Fibroblast of skin of back (primary cell): ENCODE measurements at places on chromosomes 4 and X.

- DNase-seq = peak; percentile 13
Observed at GRCh38 chr4:45350438-45350837, 624.1 kb upstream of the GNPDA2 start.

DNA sequence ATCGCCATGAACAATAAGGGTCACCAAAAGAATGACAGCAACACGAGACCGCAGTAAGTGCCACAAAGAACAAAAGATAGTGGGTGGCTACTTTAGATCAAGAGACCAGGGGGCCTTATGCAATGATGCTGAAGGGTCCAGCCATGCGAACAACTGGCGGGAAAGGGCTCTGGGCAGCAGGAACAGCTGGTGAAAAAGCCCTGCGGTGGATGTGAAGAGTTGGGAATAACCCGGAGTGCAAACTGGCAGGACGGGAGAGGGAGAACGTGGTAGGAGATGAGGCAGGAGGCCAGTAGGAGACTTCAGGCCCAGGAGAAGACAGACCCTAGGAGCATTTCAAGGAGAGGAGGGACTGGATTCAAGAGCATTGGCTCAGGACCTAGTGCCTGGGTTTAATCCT is 120.2 kb downstream of the AFAP1 start:
- no peak for DNase-seq

GRCh38 chr4:170001745-170002267 is 24.4 kb downstream of the MFAP3L start:
- DNase-seq = no peak

GRCh38 chr4:141464366-141464765 is 172.0 kb upstream of the IL15 start:
- DNase-seq = no peak

GRCh38 chr4:67853336-67853735 is 30.5 kb downstream of the TMPRSS11D start:
- DNase-seq = no peak

- DNase-seq = no peak
Observed at GRCh38 chr4:156596706-156597329, 374.8 kb downstream of the PDGFC start.

DNA sequence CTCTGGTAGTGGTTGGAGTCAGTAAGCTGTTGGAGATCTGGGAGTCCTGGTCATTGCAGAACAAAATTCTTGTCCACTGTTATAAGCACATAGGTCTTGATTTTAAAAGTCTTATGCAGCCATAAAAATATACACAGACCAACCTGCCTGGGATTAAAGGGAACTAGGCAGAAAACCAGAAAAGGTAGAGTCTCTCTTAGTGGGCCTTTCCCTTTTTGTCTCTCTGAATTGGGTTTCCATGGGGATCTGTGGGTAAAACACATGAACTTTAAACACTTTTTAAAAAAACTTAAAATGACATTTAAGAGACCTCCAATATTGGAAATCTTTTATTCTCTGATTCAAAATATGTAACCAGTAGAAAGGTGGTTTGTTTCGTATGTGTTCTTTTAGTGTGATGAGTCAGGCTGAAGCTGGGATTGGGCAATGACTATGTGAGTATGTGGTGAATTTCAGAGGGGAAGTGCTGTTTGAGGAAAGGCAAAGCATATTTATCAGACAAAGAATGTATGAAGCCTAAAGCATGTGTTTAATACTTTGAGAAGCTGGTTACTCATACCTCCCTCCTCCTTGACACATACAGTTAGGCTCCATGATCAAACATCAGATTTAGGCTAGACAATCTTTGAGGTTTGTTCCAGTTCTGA is 29.6 kb downstream of the SLC16A2 start:
- DNase-seq = peak; percentile 93

- peak; percentile 26 for DNase-seq
Observed at GRCh38 chr4:101345271-101345595, 2.1 kb downstream of the PPP3CA start.

DNA sequence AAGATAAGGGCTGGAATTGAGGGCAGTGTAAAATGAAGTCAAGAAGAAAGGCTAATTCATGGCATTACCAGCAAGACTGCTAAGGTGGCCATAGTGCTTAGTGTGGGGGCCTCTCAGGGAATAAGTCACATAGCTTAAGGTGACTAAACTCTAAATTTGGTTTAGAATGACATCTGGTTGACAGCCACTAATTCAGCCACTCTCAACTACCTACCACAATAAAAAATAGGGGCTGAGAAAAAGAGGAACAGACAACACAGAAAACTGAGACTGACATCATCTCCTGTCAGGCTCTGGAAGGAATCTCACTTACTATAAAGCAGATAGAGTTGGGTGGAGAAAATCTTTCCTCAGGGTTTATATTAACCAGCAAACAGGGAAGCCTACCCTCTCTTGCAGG is 96.9 kb downstream of the CHRDL1 start:
- DNase-seq = no peak

GRCh38 chr4:108814326-108814725 is 51.5 kb upstream of the ETNPPL start:
- DNase-seq = no peak

DNA sequence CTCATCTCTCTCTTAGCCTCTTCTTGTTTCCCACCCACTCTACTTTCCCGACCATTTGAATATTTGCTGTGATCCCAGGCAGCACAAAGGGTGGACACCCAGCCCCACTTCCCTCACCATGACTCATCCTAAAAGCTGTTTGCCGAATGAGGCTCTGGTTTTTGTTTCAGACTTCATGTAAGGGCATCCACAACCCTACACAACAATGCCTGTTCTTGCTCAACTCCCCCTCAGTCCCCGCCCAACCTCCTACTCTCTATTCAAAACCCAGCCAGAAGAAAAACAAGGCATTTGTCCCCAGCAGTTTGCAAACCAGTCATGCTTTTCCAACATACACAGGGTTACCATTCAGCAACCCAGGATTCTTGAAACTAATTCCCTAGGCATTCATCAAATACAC is 516.5 kb upstream of the CNKSR2 start:
- DNase-seq = peak; percentile 0

DNA sequence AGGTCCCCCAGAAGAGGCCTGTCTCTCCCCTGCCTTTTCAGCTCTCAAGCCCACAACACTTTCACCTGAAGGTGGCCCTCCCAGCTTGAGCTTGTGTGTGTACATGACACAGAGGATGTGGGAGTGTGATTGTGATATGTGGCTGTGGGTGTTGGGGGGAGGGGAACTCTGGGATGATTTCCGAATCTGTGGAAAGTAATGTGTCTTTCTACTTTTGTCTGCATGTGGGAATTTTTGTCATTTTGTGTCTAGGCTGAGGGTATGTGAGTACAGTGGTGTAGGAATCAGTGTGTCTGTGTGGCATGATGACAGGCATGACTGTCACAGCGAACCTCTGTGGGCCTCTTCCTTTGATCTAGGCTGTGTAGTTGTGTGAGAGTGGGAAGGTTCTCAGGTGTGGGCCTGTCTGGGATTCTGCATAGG is 6.4 kb downstream of the SYP start:
- DNase-seq = no peak

DNA sequence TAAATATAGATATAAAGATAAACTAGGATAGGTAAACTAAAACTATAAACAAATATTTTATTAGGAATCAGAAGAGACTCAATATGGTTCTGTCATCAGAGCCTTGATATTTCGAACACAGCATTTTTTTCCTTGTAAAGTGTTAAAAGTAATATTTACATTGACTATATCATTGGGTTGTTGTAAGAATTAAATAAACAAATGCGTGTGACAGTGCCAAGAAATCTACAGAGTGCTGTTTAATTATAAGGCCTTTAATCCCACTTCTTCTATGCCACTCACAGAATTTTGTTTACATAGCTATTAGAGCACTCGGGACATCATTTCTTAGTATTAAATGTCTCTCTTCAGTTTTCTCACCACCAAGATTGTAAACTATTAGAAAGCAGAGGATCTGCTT is 807.4 kb downstream of the FSTL5 start:
- DNase-seq = no peak

DNA sequence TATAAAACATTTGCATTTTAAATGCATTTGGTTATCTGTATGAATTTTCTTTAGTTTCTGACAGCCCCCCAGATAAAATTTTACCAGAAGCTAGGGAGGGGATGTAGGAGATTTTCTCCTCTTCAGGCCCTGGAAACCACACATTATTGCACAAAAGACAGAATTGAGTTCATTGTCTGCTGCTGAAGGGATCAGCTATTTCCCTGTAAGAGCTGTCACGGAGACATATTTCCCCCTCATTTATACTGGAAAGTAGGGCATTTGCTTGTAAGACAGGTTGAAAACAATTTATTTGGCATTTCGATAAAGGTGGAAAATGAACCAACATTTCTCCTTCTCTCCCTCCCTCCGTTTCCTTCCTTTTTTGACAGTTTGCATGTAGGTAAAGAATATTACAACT is 241.3 kb upstream of the LCORL start:
- no peak for DNase-seq

GRCh38 chr4:172813359-172813923 is 355.2 kb upstream of the GALNT7 start:
- peak; percentile 31 for DNase-seq

DNA sequence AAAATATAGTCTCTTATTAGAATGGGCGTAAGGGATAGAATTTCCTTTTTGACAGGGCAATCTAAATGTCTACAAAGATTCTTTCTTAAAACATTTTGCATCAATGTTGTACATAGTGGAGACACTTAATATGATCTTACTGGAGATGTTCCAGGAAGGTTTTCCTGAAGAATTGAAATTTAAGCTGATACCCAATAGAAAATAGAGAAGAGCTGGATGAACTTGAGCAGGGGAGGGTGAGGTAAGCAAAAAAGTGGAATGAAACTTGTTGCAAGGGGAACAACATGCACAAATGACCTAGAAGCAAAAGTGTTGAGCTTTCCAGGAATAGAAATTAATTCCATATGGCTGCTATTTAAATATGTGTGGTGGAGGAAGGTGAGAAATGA is 19.7 kb downstream of the SLAIN2 start:
- DNase-seq = no peak

DNA sequence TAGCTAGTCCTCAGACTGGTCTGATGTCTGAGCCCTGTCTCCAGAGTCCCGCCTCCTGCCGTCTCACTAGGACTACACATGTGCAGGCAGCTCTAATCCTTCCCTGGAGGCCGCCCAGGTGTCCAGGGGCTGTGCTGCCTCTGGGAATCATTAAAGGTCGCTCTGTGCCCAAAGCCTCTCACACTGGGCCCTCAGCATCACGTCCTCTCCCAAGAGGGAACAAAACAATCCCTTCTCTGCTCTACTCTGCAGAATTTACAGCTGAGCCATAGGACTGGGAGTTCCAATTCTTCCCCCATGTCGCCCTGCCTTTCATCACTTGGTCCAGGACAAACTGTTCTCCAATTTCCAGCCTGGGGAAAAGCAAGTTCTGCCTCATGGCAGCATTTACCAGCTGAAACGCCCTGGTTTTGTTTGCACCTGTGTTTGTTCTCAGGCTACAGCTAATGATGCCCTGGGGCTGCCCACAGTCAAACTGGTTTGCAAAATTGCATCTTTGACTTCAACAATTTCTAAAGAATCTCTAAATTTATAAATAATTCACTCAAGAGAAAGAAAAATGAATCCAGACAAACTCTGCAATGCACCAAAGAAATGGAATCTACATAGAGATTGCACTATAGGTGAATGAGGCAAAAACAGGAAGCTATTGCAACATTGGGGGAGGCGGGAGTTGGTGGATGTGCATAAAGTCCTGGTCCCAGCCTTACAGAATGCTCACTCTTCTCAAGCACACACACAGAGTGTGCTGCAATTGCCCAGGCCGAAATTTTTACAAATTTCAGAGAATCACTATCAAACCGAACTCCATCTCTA is 7.2 kb upstream of the MRFAP1 start:
- DNase-seq = no peak

GRCh38 chrX:97740886-97741285 is 857.2 kb downstream of the RPA4 start:
- DNase-seq = peak; percentile 2

- DNase-seq = no peak
Observed at GRCh38 chr4:101969965-101970364, 179.4 kb downstream of the BANK1 start.

GRCh38 chrX:70026851-70027200 is 22.9 kb downstream of the AWAT2 start:
- no peak for DNase-seq

- no peak for DNase-seq
Observed at GRCh38 chr4:42632653-42633382, 24.1 kb downstream of the ATP8A1 start.

- DNase-seq = peak; percentile 50
Observed at GRCh38 chrX:119105826-119106225, 21.8 kb downstream of the KIAA1210 start.

DNA sequence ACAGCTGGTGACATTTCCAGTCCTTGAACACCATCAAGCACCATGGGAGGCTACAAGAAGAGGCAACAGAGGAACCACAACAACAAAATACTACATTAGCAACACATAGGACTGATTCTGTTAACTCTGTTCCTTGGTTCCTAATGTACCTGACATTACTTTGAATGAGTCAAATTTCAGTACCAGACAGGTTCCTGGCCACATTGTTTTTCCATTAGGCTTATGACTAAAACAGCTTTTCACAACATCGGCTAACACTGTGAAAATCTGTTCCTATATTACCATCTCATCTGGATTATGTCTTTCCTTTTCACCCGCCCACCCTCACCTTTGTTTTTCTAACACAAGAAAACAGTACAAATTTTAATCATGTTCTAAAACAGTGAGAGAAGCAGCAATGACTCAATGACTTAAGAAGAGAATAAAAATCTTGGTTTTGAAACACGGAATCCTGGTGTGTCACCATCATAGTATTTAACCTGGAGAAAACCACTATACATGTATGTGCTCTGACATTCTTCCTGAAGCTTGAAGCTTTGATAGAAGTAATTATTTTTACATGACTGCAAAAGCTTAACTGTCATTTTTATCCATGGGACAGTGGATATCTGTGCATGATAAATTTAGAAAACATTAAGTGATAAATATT is 143.9 kb downstream of the SCFD2 start:
- no peak for DNase-seq

DNA sequence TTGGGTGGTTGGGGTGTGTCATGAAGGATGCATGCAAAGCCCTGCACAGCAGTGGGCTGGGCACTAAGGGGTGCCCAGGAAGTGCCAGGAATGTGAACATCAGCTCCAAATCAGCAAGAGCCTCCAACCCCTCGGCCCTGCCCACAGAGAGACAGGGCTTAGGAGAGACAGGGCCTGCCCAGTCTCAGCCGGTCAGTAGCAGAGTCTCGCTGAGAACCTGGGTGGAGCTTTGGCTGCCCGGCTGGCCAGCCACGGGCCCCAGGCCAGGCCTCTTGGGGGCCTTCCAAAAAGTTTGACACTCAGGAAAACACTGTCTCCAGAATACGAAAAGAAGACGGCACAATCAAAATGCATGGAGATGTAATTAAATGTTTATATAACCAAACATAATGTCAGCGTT is 4.3 kb upstream of the MXD4 start:
- peak; percentile 8 for DNase-seq

DNA sequence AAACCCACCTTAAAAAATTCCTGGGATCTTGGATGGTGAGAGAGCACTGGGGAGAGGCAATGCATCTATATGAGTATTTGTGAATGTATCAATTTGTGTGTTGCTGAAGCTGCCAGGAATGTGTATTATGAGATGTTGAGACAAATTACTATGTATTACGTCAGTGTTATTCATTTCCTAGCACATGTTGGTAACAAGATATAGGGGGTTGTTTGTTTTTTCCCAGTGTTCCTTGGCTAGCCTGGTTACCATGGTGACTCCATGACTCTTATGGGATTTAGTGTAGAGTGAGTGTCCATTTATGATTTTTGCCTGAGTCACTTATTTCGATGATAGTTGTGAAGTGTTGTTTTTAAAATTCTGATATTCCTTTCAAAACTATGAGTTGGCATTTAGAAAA is 65.6 kb downstream of the RAB40A start:
- peak; percentile 95 for DNase-seq
